ENCODE measurements at places on chromosomes 6 and 20.

DNA sequence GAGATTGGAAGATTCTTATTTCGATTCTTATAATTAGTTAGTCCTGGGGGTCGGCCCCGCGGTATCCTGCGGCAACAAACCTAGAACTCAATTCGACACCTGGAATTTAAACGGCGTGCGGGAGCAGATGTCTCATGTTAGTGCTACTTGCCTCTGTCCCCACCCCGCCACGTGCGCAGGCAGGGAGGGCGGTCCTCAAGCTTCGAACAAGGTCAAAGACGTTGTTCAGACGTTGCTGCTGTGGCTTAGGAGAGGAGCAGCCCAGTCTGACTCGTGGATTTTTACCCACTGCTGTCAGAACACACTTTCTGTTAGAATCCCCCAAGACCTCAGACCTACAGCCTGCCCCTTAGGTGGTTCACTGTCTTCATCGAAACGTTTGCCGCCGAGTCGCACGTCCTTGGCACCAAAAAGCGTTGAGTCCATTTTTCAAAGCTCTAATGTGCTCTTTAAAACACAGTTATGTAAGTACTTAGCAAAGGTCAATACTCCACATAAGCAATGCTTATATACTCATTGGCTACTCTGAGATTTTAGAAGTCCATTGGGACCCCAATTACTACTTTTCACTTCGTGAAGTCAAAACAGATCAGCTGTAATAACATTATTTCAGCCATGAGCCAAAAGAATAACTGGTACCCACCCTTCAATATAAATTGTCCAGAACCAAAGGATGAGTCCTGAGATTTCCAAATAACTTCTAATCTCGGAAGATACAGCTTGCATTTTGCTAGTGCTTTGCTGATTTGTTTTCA, 2.7 kb upstream of the C6orf62 start:
- ATAC-seq: peak; percentile 77

- ATAC-seq: no peak
Observed at GRCh38 chr6:142907544-142907943, 37.4 kb downstream of the HIVEP2 start.

- peak; percentile 56 for ATAC-seq
Observed at GRCh38 chr6:147131532-147132128, 72.6 kb upstream of the STXBP5 start.

DNA sequence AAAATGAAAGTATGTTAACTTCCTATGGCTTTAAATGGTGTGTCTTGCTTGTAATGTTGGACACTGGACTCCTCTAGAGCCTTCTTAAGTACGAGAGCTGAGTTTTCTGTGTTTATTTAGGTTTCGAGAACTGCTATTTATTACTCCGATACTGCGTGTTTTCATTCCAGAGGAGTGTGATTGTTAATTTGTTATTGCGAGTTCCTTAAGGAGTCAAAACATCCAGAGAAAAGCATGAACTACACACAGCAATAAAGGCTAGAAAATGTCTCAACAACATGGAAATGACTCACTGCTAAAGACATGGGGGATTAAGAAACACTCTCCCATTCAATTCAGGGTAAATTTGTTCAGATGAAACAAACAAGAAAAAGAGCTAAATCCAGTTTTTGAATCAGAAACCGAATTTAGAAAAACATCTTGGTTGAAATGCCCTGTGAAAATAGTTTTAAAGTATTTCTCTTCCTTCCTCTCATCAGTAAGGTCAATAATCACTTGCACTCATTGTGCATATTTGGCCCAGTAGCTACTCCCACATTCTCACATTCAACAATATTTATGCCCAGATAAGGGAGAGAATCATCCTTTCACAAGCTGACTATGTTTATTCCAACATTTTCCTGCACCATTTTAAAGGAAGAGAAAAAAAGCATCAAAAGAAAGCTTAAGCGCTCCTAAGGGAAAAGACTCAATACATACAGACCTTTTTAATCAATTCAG, 36.0 kb downstream of the ATXN1 start:
- no peak for ATAC-seq

DNA sequence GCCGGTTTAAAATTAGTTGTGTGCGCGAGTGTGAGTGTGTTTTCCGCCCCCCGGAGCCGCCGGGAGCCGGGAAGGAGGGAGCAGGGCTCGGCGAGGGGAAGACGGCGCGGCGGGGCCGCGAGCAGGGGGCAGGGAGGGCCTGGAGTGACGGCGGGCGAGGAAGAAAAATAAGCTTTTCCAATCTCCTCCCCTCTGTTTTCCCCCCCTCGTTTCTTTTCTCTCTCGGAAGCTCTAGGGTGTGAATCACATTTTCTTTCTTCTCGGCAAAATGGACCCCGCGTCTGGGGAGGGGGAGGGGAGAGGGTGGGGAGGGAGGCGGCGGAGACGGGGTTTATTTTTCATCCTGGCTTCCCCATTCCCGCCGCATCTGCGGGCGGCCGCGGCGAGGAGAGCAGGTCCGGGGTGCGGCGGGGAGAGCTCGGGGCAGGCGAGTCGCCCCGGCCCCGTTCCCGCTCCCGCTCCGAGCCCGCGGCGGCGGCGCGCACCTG, 881 bp downstream of the BICRAL start:
- ATAC-seq: peak; percentile 70

DNA sequence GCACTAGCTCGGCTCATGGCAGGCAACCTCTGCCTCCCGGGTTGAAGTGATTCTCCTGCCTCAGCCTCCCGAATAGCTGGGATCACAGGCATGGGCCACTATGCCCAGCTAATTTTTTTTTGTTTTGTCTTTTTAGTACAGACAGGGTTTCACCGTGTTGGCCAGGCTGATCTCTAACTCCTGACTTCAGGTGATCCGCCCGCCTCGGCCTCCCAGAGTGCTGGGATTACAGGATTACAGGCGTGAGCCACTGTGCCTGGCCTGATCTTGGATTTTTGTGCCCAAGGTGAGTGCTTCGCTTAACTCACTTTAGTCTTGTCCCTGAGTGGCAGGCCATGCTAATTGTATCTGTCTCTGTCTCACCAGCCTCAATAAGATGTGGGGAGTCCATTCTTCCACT, 78.6 kb downstream of the KCNB1 start:
- no peak for ATAC-seq

GRCh38 chr6:36731622-36732310, 34.1 kb downstream of the RAB44 start:
- ATAC-seq: no peak

- ATAC-seq: no peak
Observed at GRCh38 chr6:138272533-138273315, 54.4 kb upstream of the PBOV1 start.

GRCh38 chr6:74657011-74657410, 548.8 kb downstream of the COL12A1 start:
- no peak for ATAC-seq

GRCh38 chr20:63089051-63089907, 82.5 kb upstream of the BHLHE23 start:
- ATAC-seq: no peak

DNA sequence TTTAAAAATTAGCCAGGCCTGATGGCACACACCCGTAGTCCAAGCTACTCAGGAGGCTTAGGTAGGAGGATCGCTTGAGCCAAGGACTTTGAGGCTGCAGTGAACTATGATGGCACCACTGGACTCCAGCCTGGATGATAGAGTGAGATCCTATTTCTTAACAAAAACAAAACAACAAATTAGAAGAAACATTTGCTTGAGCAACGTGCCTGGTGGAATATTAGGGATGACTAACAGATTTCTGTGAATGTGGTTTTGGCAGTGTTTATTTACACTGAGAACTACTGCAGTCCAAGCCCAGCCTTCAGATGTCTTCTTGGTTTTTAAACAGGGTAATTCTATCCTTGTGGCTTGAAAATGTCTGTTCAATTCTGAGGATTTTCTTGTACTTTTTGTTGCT, 9.2 kb downstream of the PPP1R3G start:
- peak; percentile 76 for ATAC-seq

DNA sequence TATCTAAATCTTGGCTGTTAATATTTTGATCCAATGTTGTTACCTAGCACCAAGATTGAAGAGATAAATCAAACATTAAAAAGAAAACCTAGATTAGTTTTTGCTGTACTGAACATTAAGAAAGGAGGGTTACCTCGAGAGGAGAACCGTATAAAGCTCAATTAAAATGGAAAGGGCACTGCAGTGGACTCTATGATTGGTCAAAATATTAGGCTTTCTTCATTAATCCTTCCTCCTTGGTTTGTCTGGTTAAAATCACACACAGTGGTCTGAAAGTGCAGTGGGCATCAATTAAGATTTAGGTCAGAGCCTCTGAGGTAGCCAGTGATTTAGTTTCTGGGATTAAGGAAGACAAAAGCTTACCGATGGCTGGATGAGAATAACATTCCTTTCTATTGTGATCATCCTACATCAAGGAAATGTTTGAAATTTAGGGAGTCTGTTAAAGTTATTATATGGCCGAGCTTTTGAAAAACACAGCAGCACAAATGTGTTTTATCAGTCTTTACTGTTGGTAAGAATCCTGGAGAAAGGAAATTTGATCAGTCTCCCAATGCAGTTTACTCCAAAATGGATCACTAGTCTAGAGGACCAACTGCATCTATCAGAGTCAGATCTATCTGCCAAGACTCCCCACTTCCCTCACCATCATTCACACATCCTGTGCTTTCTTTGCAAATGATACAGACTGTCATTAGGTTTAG, 134.6 kb upstream of the NEDD9 start:
- peak; percentile 73 for ATAC-seq

GRCh38 chr20:4835244-4836177, 113.8 kb downstream of the PRND start:
- ATAC-seq: no peak

DNA sequence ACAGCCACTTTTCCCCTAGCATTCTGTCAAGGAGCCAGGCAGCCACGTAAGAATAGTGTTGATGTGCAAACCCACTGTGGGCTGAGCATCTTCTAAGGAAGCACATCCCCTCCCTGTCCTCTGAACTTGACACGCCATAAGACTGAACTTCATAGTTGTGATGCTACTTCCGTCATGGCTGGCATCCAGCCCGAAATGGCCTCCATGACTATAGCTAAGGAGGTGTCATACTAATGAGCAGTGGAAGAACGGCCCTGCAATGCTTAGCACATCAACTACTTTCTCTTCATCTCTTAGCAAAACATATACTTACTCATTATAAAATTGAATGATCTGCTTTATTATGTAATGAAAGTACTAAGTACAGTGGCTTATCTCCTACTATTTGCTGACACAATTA, 110.2 kb downstream of the GJA10 start:
- ATAC-seq: no peak

GRCh38 chr6:7821426-7821825, 89.2 kb downstream of the TXNDC5 start:
- no peak for ATAC-seq

- ATAC-seq: no peak
Observed at GRCh38 chr20:47682028-47682783, 103.1 kb downstream of the SULF2 start.

DNA sequence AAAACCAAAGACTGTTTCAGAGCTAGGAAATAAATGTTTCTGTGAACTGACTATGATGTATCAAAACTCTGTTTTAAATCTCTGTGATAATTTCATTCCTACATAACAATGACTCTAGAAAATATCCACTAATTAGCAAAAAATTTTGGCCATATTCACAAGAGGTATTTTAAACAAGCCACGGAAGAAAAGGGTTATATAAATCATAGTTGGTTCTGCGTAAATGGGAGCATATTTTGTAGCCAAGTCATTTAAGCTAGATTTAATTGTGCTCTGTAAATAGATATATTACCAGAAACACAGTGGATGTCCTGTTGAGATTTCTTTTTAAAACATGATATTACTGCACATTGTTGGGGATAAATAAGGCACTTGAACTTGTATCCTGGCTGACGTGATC, 416.5 kb upstream of the PLCB4 start:
- no peak for ATAC-seq

DNA sequence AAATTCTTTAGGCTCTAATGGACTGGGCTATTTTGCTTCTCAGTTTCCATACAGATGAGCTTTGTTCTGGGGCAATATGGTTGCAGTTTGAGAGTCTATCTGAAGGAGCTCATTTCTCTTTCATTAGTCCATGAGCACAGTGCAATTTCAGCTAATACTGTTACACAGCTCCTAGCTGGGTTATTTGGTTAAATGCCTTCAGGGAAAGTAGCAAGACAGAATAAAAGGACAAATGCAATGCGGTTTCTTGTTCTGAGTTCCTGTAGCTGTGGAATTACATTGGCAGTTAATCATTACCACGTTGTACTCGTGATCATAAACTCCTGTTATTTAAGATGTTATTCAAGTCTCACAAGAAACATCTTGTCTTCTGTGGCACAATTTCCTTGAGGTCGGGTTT, 127.7 kb downstream of the BFSP1 start:
- ATAC-seq: no peak

- ATAC-seq: no peak
Observed at GRCh38 chr20:63695424-63696305, 787 bp upstream of the TNFRSF6B start.

Measured in SK-N-SH treated with all-trans-retinoic acid at 6 μM for 48 hours (cell line).